Right ventricle myocardium superior (tissue), 1 donor: ENCODE measurements at places on chromosomes 2 and 18. TPM values are rescaled to one million over a fixed set of nuclear protein-coding genes. Genes with fewer than 3 reads are reported as not detected.

GRCh38 chr18:68962623-68963022 lies 164.7 kb downstream of the CCDC102B start:
- no peak for DNase-seq

DNA sequence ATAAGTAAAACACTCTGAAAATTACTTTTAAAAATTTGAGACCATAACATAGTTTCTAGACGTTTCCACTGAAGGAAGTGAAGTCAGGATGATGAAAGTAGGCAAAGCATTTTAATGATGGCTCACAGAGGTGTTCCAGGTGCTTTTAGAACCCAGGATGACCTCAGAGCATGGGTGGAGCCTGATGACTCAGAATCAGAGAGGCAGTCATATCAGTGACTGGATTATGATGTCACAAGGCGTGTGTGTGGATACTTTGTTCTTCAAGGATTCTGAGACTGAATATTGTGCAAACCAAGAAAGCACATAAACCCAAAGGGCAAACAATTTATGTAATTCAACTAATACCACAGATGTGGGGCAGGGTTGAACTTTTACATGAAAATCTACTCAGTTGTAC lies 208.0 kb upstream of the FBXO11 start:
- no peak for DNase-seq

DNA sequence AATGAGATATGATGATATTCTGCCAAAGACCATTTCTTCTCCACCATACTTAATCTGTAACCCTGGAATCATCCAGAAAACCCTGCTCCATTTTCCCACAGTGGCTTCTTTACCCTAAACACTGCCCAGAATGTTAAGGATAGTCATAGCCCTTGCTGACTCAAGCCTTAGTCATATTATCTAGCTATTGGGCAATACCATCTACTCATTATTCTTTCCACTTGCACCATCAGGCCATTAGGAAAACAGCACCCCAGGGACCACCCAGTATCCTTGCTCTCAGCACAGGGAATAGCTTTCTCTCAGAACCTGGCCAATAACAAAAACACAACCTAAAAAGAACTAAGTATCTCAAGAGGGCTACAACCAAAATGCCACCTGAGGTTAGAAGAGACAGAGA lies 445.7 kb upstream of the SLC14A2 start:
- peak; percentile 50 for DNase-seq

GRCh38 chr18:48776156-48776555 lies 174.6 kb downstream of the SMAD7 start:
- DNase-seq: no peak

Gene SCYGR7
- total RNA-seq: not detected

GRCh38 chr18:1599196-1599595 lies 694.5 kb downstream of the ADCYAP1 start:
- DNase-seq: no peak

GRCh38 chr2:216994353-216994854 lies 134.5 kb upstream of the TNP1 start:
- no peak for DNase-seq

DNA sequence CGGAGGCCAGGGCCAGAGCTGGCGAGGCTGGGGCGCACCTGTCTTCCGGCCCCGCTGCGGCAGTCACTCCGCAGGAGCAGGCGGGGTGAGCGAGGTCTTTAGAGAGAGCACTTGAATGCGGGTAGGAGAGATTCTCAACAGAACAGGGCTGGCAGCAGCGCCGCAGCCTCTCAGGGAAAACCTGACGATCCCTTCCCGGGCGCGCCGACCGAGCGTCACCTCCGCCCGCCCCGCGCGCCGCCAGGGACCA lies 526 bp downstream of the PRKRA start:
- no peak for DNase-seq

DNA sequence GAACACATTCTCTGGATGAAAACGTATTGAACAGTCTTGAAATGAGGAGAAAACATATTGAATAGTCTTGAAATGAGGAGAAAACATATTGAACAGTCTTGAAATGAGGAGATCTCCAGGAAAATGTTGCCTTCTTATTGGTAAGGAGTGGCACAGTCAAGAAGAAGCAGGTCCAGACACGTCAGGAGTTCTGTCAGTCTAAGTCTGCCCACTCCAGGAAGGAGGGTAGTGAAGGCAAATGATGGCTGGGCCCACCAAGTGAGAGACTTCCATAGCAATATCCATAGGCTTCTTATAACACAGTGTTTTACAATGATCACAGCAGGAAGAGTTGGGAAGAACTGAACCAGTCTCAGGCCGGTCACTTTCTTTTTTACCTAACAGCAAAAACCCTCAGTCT lies 316.2 kb downstream of the ETAA1 start:
- no peak for DNase-seq
